ENCODE measurements at places on chromosomes 6 and 20. TPM values are rescaled to one million over a fixed set of nuclear protein-coding genes. Genes with fewer than 3 reads are reported as not detected.

- no peaks in the 10 kb centered on the region for H3K4me1 ChIP-seq
- no peak overlapping the region for H3K4me3 ChIP-seq
- no peaks in the 10 kb centered on the region for H3K36me3 ChIP-seq
- H3K27me3 ChIP-seq: no peaks in the 10 kb centered on the region
- no peak for DNase-seq
- H3K27ac ChIP-seq: no peak overlapping the region
These were observed 92.6 kb downstream of the ADGRB3 start for GRCh38 chr6:68727699-68728098.

- H3K36me3 ChIP-seq: no peaks in the 10 kb centered on the region
- peak overlapping the region; percentile 59 for H3K4me3 ChIP-seq
- no peaks in the 10 kb centered on the region for H3K27me3 ChIP-seq
These were observed 55.9 kb upstream of the RREB1 start for GRCh38 chr6:7051780-7052442.

DNA sequence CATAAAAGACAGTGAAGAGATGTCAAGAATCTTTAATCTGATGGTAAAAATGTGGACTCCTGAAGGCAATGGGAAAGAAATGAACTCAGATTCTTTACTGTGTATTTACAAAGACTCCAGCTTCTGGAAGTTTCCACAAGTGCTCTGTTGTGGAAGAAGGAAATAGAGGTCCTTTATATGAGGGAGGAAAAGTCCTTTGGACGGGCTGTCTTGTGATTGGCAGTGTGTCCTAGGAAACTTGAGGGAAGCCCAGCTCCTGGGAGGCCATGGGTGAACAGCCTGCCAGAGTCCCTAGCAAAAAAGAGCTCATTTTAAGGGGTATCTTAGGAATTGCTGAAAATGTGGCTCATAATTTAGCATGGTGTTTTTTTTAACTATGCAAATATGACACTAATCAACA lies 92.0 kb downstream of the RNASET2 start:
- H3K4me1 ChIP-seq: peaks cover 7% of the 10 kb centered on the region
- H3K4me3 ChIP-seq: no peak overlapping the region
- H3K36me3 ChIP-seq: no peaks in the 10 kb centered on the region
- DNase-seq: no peak
- H3K27me3 ChIP-seq: no peaks in the 10 kb centered on the region
- H3K27ac ChIP-seq: no peak overlapping the region

- H3K4me3 ChIP-seq: no peak overlapping the region
- no peak overlapping the region for H3K27ac ChIP-seq
- H3K4me1 ChIP-seq: no peaks in the 10 kb centered on the region
- DNase-seq: no peak
- no peaks in the 10 kb centered on the region for H3K27me3 ChIP-seq
- H3K36me3 ChIP-seq: no peaks in the 10 kb centered on the region
These were observed 210.0 kb upstream of the MAN1A1 start for GRCh38 chr6:119559586-119559985.

- DNase-seq: no peak
- peaks cover 50% of the 10 kb centered on the region for H3K4me1 ChIP-seq
- H3K36me3 ChIP-seq: no peaks in the 10 kb centered on the region
- H3K27me3 ChIP-seq: no peaks in the 10 kb centered on the region
- no peak overlapping the region for H3K4me3 ChIP-seq
These were observed 3.2 kb downstream of the RBM38 start for GRCh38 chr20:57394121-57395082.

DNA sequence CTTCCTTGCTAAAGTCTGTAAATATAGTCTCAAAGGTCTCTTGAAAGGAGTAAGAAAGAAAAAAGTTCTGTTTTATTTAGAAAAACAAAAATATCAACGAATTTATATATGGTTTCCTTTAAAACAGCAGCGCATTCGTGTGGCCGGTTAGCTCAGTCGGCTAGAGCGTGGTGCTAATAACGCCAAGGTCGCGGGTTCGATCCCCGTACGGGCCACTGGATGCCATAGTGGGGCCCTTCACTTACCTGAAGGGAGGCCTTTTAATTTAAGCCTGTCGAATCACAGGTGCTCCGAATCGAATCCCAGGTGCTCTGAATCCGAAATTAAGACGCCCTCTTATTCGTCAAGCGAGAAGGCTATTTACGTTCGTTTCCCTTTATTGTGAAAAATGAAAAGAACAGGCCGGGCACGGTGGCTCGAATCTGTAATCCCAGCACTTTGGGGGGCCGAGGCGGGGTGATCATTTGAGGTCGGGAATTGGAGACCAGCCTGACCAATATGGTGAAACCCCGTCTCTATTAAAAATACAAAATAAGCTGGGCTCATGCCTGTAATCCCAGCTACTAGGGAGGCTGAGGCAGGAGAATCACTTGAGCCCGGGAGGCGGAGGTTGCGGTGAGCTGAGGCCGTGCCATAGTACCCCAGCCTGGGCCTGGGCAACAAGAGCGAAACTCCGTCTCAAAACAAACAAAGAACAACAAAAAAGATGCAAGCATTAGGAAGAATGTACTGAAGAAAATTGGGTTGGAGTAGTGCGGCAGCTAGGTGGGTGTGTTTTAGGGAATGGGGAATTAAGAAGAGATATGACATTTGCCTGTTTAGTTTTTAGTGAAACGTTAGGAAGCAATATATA lies 195.8 kb upstream of the ZNF184 start:
- no peaks in the 10 kb centered on the region for H3K27me3 ChIP-seq
- DNase-seq: no peak
- H3K4me3 ChIP-seq: no peak overlapping the region
- H3K36me3 ChIP-seq: no peaks in the 10 kb centered on the region
- H3K4me1 ChIP-seq: no peaks in the 10 kb centered on the region
- no peak overlapping the region for H3K27ac ChIP-seq

DNA sequence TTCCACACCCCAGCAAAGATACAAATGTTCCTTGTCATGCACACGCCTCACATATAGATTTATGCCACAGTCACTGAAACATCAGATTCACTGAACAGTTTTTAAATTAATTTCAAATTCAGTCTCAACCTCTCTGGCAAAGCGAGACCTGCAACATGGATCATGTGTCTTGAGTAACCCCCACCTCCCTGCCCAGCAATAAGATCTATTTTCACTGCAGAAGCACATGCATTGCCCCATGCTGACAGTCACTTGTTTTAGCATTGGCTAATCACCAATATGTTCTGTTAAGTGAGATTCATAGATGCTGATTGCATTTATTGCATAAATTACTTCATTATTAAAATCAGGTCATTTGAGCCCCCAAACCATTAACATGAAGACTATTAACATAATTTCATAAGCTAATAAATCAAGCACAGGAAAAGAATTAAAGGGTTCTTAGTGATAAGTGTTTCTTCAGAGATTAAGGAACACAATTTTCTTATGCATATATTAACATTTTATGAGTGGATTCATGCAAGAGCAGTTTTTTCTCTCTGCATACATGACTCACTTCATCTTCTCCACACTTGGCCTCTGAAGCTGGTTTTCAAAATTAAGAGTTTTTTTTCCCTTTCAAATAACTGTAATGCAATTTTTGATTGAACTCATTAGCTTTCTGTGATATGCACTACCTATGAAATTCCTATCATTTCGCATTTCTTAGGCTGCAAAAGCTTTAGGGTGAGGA lies 173.2 kb upstream of the SOX4 start:
- H3K4me3 ChIP-seq: no peak overlapping the region
- no peaks in the 10 kb centered on the region for H3K4me1 ChIP-seq
- DNase-seq: no peak
- no peaks in the 10 kb centered on the region for H3K27me3 ChIP-seq
- no peaks in the 10 kb centered on the region for H3K36me3 ChIP-seq

DNA sequence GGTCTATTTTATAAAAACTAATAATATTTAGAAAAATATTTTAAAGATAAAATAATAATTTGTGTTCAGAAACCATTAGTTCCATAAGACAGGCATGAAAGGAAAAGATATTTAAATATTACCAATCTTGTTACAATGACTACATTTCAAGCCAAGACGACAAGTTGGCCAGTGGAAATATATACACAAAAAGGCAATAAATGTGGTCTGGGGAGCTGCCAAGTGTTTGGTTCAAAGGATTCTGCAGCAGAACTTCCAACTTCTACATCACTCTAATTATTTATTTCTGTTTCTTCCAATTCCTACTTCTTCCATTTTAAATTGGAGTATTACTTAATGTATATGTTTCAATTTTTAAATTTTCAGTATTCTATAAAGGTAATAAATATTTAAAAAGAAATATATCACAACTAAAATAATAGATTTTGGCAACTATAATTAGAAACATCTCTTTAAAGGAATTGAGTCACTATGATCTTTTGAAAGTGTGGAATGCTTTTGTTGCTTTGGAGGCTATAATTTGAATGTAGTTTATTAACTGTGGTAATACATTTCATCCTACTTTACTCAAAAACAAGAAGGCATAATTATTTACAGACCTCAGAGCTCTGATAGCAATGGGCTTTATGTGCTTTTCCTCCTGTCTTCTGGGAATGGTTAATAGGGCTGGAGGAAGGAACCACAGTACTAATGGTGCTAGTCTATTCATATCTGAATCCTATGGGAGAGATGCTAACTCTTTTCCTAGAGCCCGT lies 129.7 kb upstream of the FAM184A start:
- no peak overlapping the region for H3K4me3 ChIP-seq
- no peak overlapping the region for H3K27ac ChIP-seq
- DNase-seq: no peak
- peaks cover 17% of the 10 kb centered on the region for H3K36me3 ChIP-seq

GRCh38 chr6:155454471-155454870 lies 1.2 kb downstream of the NOX3 start:
- no peaks in the 10 kb centered on the region for H3K36me3 ChIP-seq
- no peaks in the 10 kb centered on the region for H3K4me1 ChIP-seq
- H3K4me3 ChIP-seq: no peak overlapping the region
- DNase-seq: no peak
- no peaks in the 10 kb centered on the region for H3K27me3 ChIP-seq
- H3K27ac ChIP-seq: no peak overlapping the region

DNA sequence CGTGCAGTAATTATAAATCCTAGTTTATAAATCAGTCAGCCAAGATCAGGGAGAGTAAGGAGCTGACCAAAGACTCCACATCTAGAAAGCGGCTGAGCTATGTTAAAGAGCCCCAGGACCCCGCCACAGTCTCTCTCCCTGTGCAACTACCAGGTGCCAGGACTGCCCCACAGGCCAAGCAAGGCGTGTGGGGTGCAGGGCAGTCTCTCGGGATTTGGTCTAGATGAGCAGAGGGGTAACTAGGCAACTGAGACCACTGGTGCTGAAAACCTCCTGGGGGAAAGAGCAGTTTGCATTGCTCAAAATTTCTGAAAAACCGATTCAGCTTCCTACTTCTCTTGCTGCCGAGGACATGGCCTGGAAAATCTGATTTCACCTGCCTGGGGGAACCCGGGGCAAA lies 10.4 kb downstream of the PMEPA1 start:
- no peak overlapping the region for H3K27ac ChIP-seq
- H3K27me3 ChIP-seq: no peaks in the 10 kb centered on the region
- H3K4me1 ChIP-seq: no peaks in the 10 kb centered on the region
- H3K36me3 ChIP-seq: no peaks in the 10 kb centered on the region
- H3K4me3 ChIP-seq: no peak overlapping the region

DNA sequence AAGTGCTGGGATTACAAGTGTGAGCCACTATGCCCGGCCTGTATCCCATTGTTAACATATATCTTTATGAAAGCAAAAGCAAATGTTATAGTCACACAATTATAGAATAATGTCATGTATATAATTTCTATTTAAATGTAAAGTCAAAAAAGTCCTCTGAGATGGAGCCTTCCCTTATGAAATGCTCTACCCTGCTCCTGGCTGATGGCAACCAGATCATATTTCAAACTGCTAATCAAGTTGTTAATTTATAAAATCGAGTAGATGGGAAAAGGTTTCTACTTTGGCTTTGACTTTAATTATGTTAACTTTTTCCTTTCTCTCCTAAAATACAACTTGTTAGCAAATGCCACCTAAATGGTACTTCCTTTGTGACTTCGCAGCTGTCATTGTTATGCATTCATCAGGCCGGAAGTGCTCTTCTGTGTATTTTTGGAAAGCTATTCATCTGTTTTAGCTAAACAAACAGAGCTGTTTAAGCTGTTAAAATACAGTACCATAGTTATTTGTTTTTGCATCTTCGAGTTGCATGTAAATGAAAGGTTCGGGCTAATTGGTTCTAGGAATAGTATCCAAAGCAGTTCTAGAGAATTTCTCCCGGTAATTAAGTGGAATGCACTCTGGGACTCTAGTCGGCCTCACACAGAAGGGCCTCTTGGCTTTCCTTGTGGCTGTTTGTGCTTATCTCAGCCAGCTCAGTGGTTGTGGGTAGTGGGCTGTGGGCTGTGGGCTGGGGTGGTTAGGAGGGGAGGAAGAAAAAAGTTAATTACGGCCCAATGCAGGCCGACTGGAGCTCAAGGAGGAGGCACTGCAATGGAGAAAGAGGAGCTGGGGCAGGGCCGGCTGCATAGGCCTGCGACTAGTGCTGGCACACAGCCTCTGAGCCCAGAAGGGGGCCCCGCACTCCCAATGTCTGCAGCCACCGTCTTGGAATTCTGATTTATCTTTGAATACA lies 34.8 kb downstream of the SLC35D3 start:
- no peaks in the 10 kb centered on the region for H3K4me1 ChIP-seq
- no peaks in the 10 kb centered on the region for H3K36me3 ChIP-seq
- no peak for DNase-seq

DNA sequence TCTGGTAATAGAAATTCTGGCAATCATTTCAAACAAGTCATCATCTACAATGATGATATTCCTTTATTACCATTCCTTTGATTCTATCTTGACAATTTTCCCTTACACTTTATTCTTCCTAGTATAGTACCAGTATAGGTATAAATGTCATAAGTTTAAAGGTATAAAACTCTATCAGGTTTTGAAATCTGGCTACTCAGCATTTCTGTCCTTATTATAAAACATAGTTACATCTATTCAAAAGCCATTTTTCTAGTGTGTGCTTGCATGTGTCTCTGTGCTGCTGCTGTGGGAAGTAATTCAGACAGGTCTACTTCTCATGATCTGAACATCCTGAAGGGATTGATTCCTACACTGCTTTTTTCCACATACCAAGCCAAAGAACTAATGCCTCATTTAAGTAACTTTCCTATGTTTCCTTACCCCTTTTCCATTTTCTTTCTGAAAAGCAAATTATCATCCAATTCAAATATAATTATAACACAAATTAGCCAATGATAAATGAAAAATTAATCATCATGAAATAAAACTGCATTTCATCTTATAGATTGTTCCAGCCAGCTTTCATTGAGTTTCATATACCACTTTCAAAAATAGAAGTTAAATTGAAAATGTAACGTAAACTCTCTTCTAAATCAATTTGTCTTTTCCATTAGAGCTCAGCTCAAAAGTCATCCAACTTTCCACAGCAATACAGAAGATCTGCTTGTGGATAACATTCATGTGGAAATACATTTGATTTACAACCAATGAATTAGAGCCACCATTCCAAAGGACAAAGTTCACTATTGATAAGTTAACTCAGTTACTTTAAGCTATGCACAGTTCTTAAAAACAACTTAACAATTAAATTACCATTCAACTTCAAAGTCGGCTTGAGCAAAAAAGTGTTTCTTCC lies 35.9 kb downstream of the COL12A1 start:
- no peak overlapping the region for H3K4me3 ChIP-seq
- H3K4me1 ChIP-seq: no peaks in the 10 kb centered on the region
- H3K27ac ChIP-seq: no peak overlapping the region
- H3K27me3 ChIP-seq: no peaks in the 10 kb centered on the region
- no peak for DNase-seq
- H3K36me3 ChIP-seq: no peaks in the 10 kb centered on the region

The PGC gene
- not detected for total RNA-seq

The ZNF322 gene
- 11.1 TPM for total RNA-seq

The TRIM15 gene
- 81.8 TPM for total RNA-seq

The SLC4A11 gene
- total RNA-seq: 0.70 TPM

The TBC1D22B gene
- 15.6 TPM for total RNA-seq

The PLG gene
- not detected for total RNA-seq

Measured in Peyer's patch (tissue), 4 donors.